ENCODE measurements at places on chromosomes 11 and 22.

DNA sequence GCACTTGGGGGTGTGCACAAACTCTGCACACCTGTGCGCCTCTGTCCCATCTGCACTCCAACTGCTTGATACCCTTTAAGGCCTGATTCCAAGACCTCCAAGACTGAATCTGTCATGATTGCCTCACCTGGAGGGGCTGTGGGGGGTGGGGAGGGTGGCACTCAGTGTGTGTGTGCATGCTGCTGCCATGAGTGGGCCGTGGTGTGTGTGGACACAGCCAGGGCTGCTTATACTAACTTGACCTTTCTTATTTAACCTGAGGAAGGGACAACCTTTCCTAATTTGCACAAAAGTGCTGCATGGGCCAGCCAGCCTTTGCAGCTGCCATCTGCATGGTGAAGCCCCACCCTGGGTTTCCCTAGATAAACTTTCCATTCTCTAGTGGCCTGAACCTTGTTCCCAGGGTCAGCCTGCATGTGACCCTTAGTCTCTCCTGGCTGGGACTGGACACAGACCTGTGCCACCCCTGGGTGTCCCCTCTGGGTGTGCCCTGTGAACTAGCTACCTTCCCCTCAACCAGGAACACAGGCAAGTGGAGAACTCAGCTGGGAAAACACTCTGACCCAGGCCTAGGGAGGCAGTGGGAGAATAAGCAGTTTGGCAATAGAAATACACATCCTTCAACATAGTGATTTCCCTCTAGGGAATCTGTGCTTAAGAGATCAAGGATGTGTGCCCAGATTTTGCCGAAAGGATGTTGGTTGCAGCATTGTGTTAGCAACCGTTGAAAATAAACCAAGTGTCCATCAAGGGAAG, 45.4 kb upstream of the DKK3 start:
- DNase-seq, result no peak

DNA sequence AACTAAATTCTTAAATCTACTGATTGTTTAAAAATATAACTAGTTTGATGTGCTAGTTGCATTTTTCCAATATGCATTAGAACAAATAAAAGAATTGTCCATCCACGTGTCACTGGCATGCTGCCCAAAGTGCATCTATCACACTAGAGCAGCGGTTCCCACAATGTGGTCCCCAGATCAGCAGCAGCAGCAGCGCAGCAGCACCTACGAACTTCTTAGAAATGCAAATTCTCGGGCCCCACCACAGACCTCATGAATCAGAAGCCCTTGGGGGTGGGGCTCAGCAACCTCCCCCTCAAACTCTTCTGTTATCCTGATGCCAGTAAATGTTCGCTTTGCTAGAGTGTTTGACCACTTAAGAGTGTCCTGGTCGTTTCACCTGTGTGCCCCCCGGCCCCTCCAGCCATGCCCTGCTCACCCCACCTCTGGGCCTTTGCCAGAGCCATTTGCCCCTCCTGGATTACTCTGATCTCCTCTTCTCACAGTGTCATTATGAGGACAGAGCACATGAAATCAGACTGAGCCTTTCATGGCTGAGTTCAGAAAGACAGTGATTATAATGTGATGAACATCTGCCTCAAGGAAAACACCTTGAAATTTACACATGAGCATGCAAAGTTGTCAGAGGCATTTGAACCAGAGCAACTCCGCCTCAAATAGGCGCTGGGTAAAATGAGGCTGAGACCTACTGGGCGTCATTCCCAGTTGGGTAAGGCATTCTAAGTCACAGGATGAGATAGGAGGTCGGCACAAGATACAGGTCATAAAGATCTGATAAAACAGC, 12.6 kb upstream of the VSIG10L2 start:
- no peak for DNase-seq

- DNase-seq, result no peak
Measured at GRCh38 chr11:1876361-1877063, 15.2 kb downstream of the PRR33 start.

DNA sequence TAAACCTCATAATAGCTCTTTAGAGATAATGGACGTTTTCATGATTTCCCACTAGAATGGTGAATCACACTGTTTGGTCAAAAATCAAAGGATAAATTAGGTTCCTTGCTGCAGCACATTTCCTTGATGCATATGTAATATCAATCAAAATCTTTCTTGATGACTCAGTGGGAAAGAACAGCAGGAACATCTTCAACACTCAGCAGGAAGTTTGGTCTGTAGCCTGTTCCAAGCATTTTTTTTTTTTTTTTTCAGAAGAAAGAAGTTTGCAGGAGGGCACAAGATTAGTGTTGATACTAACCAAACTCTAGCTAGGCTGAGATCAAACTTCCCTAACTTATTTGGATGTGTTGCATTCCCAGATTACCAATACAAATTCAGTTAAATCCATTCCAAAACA, 1529.8 kb downstream of the FAM181B start:
- DNase-seq, result no peak

DNA sequence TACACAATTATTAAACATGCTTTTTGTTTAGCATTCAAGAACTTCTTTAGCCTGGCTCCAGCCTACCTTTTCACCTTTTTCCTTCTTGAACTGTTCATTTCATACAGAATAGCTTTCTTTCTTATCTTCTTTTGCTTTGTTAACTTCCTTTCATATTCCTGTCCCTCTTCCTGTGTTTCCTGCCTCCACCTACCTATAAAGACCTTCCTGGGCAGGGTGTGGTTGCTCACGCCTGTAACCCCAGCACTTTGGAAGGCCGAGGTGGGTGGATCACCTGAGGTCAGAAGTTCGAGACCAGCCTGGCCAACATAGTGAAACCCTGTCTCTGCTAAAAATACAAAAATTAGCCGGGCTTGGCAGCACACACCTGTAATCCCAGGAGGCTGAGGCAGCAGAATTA, 22.9 kb downstream of the CAPRIN1 start:
- DNase-seq, result no peak

GRCh38 chr11:11155962-11156815, 196.9 kb downstream of the CSNK2A3 start:
- DNase-seq, result peak; percentile 51

GRCh38 chr11:71095294-71095850, 157.0 kb downstream of the SHANK2 start:
- no peak for DNase-seq

GRCh38 chr11:88626216-88626615, 288.7 kb upstream of the CTSC start:
- no peak for DNase-seq

DNA sequence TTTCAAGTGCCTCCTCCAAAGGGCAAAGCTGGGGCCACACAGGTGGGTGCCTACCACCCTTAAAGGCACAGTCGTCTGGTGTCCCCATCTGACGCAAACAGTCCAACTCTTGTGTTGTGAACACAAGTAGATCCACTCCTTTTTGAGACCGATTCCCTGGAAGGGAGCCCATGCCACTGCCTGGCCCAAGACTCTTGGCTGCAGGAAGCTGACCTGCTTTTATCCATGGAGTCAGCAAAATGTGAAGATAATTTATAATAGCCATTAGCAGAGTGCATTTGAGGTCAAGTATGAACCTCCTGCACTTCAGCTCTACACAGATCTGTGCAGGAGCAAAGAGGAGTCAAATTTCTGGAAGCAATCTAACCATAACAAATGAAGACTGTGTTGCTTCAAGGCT, 68.5 kb downstream of the ADM start:
- no peak for DNase-seq

Data from activated CD4-positive, alpha-beta T cell treated with anti-CD3 and anti-CD28 coated beads, Interleukin-2, Interleukin-6, amounts not matched to agents 100 ng/mL and 50 ng/mL, durations not matched to agents 16 hours and 8 hours (primary cell).